ENCODE measurements at places on chromosomes 7 and 10.

- DNase-seq: no peak
Observed at GRCh38 chr10:93518531-93518930, 22.1 kb downstream of the CEP55 start.

- DNase-seq: no peak
Observed at GRCh38 chr7:110646804-110647203, 444.1 kb upstream of the LRRN3 start.

GRCh38 chr10:13074563-13075451 is 25.2 kb upstream of the OPTN start:
- peak; percentile 16 for DNase-seq

- no peak for DNase-seq
Observed at GRCh38 chr10:12194752-12195271, 879 bp downstream of the NUDT5 start.

- no peak for DNase-seq
Observed at GRCh38 chr10:1661859-1662437, 75.4 kb downstream of the ADARB2 start.

DNA sequence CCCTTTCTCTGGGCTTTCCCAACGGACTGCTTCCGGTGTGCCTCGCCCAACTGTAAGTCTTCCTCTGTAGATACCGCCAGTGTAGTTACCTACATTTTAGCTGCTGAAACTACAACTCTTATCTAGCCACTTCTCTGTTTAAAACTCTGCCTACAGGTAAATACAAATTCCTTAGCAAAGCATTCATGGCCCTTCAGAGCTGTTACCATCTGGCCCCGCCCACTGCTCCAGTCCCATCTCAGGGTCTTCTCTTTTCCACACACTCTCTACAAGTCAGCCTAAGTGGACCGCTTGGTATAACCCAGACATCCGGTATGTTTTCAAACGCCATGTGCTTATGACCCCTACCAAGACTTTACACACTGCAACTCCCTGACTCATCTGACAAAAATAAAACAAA is 41.0 kb upstream of the LAMB4 start:
- no peak for DNase-seq

DNA sequence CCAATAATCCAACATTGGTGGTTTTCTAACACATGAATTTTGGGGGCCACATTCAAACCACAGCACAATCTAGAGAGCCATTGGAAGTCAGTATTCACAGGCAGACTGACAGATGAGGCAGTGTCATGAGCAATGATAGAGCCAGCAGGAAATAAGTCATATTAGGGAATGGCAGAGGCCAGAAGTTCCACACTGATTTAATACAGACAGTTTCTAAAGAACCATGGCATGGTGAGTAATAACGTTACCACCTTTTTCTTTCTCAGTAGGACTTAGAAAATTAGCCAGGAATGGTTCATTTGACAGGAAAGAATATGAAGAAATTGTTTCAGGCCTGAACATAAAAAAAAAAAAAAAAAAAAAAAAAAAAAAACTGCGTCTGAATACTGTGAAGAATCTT is 210.3 kb downstream of the GPAM start:
- no peak for DNase-seq

DNA sequence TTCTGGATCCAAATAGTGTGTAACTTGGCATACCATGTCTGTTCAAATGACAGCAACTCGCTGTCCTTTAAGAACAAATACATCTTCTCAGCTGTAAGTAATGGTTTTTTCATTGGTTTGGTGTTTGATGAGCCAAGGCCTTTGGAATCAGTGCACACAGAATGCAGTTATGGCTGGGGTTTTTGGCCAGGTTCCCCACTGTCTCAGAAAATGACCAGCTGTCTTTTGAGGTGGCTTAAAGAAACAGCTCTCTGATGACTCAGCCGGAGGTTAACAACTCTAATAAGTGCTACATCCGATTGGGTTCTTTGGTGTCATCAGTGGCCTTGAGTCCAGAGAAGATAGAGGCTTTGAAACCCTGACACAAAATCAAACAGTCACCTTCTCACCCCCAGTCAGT is 688.4 kb downstream of the REEP3 start:
- DNase-seq: no peak

DNA sequence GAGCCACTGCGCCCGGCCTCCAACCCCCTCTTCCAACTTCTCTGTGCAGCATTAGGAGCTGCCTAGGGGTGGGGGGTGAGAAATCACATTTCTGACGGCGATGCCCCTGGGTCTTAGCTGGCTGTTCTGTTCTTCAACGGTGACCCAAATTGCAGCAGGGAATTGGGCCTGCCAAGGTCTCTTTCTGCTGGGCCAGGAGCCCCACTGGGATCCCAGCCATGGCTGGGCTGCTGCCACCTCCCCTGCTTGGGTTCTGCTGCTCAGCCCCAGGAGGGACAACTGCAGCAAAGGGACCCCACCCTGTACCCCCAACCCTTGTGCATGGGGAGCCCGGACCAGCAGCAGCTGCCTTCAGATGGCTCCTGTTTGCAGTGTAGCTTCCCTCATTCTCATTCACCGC is 43.7 kb upstream of the GNA12 start:
- DNase-seq: no peak

DNA sequence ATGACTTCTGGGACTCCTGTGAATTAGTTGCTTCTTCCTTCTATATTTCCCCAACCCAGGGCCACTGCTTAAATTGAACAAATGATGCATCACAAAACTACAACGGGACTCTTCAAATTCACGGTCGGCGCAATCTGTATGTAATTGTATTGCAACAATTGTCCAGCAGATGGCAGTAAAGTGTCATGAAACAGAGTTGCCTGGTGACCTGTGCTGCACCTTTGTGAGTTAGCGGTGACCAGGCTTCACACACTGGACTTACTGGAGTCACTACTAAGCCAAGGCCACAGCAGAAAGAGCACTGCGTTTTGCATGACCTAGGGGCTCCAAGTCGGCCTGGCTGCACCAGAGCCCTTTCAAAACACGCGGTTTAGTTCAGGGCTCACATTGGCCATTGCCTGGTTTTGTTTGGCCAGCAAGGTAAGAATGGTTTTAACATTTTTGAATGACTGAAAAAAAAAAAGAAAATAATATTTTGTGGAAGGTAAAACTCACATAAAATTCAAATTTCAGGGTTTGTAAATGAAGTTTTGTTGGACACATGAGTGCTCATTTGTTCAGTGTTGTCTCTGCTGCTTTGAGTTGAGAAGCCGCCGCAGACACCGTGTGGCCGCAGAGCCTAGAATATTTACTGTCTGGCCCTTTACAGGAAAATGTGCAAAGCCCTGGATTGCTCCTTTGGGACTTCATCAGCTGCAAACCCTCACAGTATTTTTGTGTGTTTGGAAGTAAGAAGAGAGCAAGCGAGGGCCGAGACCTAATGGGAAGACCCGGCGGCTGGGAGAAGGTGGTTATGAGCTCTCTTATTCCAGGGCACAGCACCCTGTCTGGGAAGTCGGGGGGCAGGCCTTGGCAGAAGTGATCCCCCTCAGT is 23.2 kb upstream of the ZNF32 start:
- peak; percentile 58 for DNase-seq

DNA sequence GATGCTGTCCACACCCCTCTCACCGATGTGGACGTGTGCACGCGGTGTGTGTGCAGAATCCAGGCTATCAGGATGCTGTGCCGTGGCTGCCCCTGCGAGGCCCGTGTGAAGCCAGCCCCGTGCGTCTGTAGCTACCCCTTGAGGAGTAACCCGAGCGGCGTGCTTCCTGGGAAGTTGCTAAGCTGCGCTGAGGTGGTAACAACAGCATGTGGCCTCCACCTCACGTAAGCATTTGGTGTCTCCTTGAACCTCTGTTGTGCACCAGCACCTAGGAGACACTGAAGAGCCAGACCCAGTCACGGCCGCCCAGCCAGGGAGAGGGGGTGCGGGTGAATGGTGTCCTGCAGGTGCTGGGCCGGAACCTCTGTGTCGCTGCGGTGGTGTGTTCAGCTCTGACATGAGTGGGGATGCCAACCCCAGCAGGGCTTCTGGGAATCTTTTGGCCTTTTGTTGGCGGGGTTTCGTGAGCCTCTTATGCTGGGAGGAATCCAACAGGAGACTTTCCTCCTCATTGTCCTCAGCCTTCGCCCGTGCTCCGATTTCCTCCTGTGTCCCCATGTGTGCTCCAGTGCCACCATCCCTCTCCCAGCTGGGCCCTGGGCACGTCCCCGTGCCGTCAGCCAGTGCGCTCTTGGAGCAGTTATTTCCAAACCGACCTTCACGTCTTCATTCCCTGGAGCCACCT is 60.4 kb downstream of the DNAJB6 start:
- DNase-seq: no peak

DNA sequence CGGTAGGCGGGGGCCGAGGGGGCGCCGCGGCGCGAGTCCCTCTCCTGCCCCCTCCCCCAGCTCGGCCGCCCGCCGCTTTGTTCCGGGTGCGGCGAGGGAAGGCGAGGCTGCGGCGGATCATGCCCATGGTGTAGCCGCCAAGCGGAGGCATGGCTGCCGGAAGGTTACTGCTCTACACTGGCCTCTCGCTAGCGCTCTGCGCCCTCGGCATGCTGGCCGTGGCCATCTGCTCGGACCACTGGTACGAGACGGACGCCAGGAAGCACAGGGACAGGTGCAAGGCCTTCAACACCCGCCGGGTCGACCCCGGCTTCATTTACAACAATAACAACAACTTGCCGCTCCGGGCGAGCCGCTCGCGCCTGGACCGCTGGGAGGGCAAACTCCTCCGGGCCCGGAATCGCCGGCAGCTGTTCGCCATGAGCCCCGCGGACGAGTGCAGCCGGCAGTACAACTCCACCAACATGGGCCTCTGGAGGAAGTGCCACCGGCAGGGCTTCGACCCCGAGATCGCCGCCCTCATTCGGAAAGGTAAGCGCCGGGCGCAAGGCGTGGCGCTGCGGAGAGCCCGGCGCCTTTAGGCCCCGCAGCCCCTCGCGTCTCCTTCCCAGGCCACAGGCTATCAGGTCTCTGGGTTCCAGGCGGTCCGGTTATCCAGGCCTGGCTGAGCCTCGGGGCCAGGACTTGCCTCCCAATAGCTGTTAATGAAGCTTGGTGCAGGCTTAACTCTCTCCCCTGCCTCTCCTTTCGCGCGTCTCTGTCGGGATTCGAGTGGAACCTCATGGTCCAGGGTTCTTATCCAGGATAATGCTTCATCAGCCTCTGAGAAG is 513 bp downstream of the TMEM178B start:
- DNase-seq: peak; percentile 2

GRCh38 chr10:27207350-27207749 is 33.2 kb downstream of the ACBD5 start:
- DNase-seq: no peak

GRCh38 chr10:35379226-35380137 is 43.2 kb downstream of the CCNY start:
- DNase-seq: no peak

- DNase-seq: no peak
Observed at GRCh38 chr10:67036808-67037207, 111.0 kb downstream of the LRRTM3 start.

- DNase-seq: no peak
Observed at GRCh38 chr7:98802781-98803110, 67.1 kb downstream of the TMEM130 start.

- DNase-seq: no peak
Observed at GRCh38 chr7:36084485-36085091, 68.5 kb upstream of the EEPD1 start.

- DNase-seq: no peak
Observed at GRCh38 chr7:114422507-114423501, 8.2 kb downstream of the FOXP2 start.

DNA sequence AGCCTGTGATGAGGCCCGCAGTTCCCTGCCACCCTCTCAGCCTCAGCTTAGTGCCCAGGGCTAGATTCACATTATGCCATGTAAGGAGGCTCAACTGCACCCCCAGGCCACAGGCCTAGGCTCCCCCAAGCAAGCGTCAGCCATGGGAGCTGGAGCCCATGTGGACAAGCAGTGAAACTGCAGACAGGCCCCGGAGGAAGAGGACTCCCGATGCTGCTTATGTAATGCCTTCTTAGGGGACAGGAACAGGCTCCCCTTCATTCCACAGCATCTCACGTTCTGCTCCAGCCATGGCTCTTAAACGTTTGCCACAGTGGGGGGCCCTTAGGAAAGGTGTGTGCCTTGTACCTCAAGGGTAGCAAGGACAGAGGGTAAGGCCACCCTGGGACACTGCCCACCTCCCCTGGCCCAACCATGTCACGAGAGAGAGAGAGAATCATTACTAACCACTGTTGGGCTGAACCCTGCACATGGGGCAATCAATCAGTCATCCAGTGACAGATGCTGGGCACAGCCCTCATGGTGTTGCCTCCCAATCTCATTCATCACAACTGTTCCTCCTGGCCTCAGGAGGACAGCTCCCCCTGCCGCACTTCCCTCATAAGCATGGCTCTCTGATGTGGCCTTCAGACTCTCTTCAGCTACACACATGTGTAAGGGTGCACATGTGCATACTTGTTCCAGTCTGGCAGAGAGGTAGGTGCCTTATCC is 263.0 kb downstream of the GRID1 start:
- no peak for DNase-seq

GRCh38 chr10:97795886-97796285 is 24.1 kb upstream of the SFRP5 start:
- no peak for DNase-seq

DNA sequence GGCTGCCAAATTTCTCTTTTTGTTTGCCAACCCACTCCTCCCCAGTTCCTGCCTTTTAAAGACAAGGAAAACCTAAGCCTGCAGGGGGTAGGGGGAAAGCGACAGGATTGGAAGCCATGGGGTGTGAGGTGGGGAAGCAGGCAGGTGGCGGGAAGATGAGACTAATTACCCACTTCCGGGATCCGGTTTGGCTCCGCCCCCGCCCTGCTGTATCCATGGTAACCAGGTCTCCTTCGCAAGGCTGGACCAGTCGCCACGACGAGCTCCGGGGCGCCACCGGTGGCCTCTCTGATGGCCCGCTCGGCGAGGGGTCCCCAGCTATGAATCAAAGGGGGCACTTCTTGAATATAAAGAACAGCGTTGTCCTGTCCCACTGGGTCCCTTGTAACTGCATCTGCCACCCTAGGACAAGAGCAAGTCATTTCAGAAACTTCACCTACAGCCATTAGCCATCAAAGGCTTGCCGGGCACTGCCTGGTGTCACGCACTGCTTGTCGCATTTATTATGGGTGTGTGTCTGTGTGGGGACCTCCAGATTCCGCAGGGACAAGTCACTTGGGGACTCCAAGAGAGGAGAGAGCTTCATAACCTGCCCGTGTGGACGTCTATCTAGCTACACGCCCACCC is 55.4 kb upstream of the LMTK2 start:
- DNase-seq: peak; percentile 26

DNA sequence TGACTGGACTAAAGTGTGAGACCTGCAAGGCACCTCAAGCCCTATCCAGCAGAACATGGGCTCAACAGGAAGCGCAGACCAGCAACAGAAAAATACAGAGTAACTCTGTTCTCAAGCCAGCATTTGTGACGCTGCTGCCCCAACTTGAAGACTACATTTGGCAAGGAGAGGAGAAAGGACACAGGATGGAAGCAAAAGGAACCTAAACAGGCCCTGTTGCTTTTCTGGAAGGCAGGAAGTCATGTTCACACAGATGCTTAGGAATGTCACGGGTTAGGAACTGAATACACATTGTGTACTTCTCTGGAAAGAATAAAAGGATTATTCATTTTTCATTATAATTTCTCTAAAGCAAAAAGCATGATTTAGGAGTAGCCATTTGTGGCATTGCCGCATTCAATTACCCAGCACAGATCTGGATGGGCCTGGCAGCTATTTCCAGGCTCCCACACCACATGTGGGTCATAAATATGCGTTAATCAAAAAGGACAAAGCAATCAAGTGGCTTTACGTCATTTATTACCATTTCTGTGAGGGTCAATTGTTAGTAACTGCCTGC is 19.8 kb upstream of the TOMM7 start:
- DNase-seq: no peak

GRCh38 chr7:134605978-134606923 is 40.4 kb upstream of the BPGM start:
- DNase-seq: peak; percentile 55

- no peak for DNase-seq
Observed at GRCh38 chr7:53302496-53303246, 267.2 kb downstream of the POM121L12 start.

GRCh38 chr7:70881167-70881847 is 250.6 kb upstream of the GALNT17 start:
- no peak for DNase-seq
